CD4-positive, alpha-beta T cell treated with Interleukin-2 at 100 ng/mL for 4 hours (primary cell): ENCODE measurements at places on chromosomes 12 and 14.
A peak's percentile ranks its signal among the peaks of the same experiment; 100 is the strongest.

- DNase-seq = peak; percentile 83
These were observed 3.7 kb downstream of the SELPLG start for GRCh38 chr12:108629824-108630476.

GRCh38 chr12:19423166-19423930 is 15.9 kb upstream of the AEBP2 start:
- DNase-seq = no peak

DNA sequence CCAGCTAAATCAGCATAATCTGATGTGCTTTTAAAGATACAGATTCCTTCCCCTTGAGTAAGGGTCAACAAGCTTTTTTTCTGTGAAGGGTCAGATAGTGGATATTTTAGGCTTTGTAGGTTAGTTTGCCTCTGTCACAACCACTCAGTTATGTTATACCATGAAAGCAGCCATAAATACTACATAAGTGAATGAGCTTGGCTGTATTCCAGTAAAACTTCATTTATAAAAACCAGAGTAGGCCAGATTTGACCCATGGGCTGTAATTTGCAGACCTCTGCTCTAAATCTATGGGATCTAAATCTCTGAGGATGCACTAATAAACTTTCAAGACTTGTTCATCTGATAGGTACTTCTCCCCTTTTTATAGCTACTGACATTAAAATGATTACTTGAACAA is 47.7 kb downstream of the LEMD3 start:
- DNase-seq = no peak

- no peak for DNase-seq
These were observed 351.6 kb upstream of the TBX3 start for GRCh38 chr12:115035535-115036107.

GRCh38 chr12:46124848-46125619 is 134.7 kb upstream of the SCAF11 start:
- peak; percentile 75 for DNase-seq

- DNase-seq = no peak
These were observed 218.2 kb upstream of the PRICKLE1 start for GRCh38 chr12:42807766-42808165.

DNA sequence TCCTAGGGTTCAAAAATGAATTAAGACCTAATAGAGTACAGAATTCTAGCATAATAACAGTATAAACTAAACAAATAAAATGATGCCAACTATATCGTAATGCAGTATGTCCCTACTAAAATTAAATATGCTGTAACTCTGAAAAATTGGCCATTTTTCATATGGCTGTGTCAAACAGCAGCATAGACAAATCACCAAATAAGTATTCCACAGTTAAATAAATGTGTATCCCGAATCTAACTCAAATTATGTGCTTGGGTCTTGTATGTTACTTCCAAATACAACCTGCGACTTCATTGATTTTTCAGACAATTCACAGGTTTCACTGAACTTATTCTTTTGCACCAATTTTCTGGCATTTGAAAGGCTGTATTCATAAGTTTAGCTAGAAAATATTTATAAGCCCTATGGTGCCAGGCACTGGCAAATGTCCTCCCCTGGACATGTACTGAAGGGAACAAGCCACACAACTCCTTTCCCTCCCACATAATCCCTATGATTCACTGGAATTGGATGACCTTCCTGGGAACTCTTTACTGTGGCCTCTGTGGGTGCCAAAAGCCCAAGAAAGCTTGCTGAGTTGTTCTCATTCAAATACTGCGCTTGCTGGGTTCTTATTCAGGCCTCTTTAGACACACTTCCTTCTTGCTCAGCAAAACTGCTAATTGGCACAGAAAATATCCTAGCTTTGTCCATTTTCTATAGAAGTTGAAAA is 108.8 kb downstream of the KITLG start:
- no peak for DNase-seq

DNA sequence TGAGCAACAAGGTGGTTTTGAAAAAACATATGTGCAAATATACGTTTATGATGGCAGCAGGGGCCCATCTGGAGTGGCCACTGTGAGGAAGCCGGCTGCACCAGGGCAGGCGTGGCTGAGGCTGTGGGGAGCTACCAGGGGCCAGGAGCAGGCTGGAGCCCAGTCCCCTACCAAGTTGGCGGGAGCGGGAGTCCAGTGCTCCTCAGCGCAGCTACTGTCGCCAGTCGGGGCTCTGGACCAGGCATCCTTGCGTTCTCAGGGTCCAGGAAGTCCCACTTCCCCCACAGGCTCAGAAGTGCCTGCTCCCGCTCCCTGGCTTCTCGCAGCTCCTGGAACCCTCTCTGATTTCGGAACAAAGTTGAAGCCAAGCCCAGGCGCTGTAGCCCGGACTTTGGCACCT is 1377.5 kb upstream of the FLRT2 start:
- DNase-seq = no peak

DNA sequence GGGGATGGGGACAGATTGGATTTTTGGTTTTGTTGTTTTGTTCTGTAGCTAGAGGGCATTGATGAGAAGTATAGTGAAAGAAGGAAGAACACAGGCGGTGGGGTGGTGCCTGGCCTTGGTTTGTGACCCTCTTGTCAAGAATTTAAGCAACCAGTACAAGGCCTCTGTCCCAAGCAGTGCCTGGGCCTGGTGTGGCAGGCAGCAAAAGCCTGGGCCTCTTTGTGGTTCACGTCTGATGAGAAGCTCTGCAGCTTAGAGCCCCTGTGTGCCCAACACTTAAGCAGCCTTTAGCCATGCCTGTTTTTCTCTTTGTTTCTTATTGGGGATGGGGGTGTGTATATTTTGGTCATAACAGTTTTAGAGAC is 98.0 kb downstream of the PPP2R5C start:
- no peak for DNase-seq

DNA sequence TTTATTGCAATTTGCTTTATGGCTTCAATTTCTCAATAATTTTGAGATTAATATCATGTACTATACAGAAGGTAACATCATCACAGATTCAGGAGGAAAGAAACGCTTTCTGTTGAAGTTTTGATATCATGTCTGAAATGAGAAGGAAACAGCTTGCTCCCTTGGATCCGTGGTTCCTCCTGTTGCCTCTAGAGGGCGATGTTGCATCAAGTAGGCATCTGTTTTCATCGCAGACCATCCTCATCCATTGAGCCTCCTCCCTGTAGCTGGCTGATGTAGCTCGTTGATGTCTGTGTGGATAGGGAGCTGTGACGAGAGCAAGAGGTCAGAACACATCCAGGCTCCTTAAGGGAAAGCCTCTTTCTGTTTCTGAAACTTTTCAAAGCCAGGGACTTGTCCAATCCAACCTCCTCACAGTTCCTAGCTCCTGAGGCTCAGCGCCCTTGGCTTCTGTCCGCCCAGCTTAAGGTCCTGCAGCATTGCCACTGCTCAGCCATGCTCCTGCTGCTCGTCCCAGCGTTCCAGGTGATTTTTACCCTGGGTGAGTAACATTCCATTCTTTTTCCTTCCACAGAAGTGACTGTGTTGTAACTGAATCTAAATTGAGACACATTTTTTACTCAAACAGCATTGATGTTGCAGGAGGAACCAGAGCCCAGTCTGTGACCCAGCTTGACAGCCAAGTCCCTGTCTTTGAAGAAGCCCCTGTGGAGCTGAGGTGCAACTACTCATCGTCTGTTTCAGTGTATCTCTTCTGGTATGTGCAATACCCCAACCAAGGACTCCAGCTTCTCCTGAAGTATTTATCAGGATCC is 304.8 kb upstream of the OR4E1 start:
- DNase-seq = peak; percentile 69

DNA sequence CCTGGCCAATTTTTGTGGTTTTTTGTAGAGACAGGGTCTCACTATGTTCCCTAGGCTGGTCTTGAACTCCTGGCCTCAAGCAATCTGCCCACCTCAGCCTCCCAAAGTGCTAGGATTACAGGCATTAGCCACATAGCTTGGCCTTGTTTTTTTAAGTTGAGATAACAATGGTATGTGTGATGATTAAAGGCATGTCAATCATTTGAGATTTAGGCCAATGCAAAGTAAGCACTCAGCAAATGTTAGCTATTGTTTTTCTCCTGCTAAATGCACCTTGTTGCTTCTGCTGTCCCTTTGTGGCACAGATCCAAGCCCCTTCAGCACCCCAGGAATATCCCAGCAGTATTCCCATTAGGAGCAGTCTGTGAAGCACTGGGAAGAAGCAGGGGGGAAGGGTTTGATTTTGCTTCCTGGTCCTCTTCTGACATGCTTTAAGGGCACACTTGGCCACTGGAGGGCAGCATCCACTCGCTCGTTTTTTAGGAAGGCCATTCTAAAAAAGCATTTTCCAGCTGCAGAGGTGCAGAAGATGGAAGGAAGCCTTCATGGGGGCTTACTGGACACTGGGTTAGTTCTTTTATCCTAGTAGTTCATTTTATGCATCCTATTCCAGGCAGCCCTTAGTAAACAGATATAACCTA is 70.2 kb upstream of the ZFP36L1 start:
- DNase-seq = peak; percentile 51

DNA sequence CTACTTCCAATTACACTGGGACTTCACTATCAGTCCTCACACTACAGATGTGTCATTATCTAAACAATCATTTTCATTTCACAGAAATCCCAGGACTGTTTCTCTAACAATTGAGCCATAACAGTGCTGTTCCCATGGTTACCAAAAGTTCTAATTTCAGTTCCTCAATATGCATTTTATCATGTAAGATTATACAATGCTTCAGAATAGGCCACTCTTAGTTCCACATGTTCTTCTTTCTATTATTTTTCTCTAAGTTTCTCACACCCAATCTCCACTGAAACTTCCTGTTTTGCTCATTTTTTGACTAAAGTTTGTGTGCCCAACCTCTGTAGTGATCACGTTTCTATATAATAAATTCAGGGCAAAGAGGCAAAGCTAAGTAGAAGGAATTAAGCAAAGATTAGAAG is 185.8 kb downstream of the DUSP6 start:
- DNase-seq = peak; percentile 11

- DNase-seq = no peak
These were observed 59.9 kb upstream of the IFNG-AS1 start for GRCh38 chr12:67929384-67929772.

DNA sequence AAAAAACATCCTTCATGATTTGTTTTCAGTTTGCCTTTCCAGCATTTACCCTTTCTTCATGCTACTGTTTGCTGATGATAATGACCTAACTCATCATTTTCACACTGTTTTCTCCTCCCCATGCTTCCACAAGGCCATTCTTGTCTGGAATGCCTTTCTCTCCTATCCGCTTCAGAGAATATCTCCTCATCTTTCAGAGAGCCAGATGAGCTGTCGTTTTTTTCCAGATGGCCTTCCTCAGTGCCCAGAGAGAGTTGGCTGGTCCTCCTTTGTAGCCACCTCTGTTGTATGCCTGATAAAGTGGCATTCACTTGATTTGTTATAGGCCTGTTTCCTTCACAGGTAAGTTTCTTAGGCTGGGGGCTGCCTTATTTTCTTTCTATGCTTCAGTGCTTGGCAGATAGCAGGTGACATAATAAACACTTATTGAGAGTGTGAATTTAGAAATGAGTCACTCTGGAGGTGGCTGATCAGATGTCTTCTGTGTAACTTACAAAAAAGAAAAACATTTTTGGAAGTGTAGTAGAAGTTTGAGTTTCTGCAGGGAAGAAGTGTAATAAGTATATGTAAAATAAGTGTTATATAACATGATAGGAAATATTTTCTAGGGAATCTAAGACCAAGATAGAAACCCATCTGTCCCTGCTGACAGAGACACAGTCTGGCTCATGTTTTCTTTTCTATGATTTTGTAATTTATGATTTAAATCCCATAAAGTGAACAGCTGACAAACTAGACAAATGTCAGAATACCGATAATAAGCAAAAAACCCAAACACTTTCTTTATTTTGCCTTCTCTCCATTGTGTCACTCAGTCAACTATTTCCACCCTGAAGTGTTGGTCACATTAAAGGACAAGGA is 174.5 kb downstream of the DACT1 start:
- no peak for DNase-seq

DNA sequence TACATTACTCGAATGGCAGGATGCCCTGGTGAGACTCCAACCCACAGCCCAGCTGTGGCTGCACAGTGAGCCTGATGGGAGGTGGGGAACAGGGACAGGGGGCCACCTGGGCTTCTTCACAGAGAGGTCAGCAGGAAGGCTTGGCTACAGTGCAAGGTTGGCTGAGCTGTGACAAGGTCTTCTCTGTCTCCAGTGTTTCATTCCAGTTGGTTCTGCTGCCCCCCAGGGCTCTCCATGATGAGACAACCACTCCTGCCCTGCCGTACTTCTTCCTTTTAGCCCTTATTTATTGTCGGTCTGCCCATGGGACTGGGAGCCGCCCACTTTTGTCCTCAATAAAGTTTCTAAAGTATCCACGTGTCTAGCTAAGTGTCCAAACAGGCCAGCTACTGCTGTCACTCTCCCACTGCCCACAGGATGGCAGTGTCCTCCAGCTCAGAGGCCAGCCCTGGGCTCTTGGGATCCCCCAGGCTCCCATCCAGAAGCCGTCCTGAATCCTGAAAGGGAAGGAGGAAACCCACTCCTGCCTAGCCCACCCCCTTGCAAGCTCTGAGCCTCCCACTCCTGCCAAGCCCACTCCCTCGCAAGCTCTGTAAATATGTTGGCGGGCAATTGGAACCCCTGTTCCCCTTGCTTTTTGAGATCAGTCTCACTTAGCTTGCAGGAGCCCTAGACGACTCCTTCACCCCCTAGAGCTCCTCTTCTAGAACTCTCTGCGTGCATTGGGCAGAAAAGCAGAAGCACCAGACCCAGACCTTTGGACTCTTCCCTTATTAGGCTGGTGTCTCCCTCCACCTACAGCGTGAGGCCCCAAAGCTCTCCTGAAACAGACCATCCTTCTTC is 5.4 kb downstream of the C1QL4 start:
- DNase-seq = no peak

DNA sequence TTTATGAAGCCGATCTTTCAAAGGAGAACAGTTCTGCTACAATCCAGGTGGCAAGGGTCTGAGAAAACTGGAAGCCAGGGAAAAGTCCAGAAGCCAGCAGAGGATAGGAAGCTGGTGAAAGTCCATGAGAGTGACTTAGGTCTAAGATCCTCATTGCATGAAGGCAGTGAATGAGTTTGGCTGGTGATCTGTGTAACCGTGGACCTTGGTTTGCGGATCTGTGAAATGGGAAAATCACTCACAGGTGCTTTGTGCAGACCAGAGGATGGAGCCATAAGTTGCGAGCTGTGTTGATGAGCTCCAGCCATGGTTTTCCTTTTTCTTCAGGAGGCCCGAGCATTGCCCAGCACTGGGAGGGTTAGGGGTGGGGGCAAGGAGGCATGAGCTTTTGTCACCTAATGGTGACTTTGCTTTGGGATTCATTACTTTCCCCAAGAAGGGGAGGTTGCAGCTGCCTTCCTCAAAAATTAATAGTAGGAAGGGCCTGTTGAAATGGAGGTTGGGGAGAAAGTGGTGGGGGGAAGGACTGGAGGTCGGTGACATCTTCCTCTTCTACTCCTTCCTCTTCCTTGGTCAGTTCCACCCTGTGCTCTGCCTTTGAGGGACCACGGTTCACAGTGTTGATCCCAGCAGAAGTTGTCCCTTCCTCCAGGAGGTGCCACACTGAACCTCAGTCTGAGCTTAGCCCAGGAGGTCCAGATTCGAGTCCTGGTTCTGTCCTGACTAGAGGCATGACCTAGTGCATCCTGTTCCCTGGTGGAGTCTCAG is 20.3 kb upstream of the SERPINA6 start:
- no peak for DNase-seq

- DNase-seq = no peak
These were observed 221.2 kb upstream of the TMPO start for GRCh38 chr12:98294051-98294805.
